Transverse colon (tissue), 4 donors: ENCODE measurements at places on chromosomes 2 and 18. TPM values are rescaled to one million over a fixed set of nuclear protein-coding genes. Genes with fewer than 3 reads are reported as not detected.

The DUSP19 gene
- 2.7 TPM for total RNA-seq

DNA sequence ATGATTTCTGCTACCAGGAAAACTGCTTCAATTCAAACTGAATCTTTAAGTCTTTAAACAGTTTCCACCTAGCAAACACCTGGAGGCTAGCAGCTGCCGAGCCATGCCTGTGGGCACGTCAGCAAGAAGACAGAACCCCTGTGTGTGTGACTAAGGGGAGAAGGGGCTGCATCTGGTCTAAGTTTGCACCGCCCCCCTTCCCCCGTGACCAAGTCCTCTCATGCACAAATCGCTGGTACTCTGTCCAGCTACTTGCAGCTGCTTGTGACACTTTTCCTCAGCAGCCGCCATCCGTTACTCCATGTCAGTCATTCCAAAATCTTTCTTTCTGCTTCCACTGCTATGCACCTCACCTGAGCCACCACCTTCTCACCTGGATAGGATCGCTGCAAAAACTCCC lies 355.0 kb downstream of the SS18 start:
- no peak overlapping the region for H3K27ac ChIP-seq
- H3K27me3 ChIP-seq = no peaks in the 10 kb centered on the region

DNA sequence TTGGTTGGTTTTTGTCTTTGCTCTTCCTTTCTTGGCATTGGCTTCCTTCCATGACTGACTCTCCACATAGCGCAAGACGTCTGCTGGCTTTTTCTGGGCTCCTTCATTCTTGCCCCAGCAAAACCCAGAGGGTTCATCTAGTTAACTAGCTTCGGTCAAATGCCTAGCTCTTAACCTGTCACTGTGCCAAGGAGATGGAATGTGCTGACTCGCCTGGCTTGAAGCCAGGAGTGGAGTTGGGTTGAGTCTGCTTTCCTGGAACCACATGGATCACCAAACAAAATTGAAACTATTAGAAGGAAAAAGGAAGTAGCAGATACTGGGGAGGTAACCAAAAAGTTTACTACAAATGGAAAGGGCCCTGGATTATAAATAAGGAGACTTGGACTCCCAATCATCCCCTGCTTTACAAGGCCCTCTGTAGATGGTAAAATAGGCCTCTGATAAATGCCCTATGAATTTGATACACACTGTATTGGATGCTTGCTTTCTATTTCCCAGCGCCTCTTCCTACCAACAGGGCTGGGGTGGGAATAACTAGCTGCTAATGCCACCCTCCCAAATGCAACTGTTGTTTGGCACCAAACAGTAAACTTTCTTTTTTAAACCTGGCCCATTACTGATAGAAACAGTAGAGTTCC lies 11.3 kb downstream of the MALT1 start:
- no peak overlapping the region for H3K27ac ChIP-seq
- DNase-seq = peak; percentile 63
- H3K4me1 ChIP-seq = no peaks in the 10 kb centered on the region
- H3K36me3 ChIP-seq = no peaks in the 10 kb centered on the region

DNA sequence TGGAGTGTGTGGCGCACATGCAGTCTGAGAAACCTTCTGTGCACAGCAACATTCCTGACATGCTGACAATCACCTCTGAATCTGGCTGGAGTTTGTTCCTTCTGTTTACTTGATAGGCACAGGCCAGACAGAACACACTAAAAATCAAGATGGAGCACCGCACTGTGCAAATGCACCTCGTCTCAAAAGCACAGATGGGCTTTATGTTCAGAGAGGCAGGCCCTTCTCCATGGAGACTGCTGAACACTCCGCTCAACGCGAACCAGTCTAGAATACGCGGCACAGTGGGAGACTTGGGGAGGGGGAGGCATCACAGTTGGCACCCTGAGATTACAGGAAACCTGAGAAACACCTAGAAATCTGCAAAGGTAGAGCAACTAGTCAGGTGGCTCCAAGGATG lies 58.4 kb upstream of the DNMT3A start:
- no peaks in the 10 kb centered on the region for H3K36me3 ChIP-seq
- no peak overlapping the region for H3K4me3 ChIP-seq
- no peak overlapping the region for H3K27ac ChIP-seq
- no peaks in the 10 kb centered on the region for H3K27me3 ChIP-seq
